DMS79 treated with DMSO at 0.1 percent for 48 hours (cell line): ENCODE measurements at places on chromosomes 3 and 15.
A peak's percentile ranks its signal among the peaks of the same experiment; 100 is the strongest.

DNA sequence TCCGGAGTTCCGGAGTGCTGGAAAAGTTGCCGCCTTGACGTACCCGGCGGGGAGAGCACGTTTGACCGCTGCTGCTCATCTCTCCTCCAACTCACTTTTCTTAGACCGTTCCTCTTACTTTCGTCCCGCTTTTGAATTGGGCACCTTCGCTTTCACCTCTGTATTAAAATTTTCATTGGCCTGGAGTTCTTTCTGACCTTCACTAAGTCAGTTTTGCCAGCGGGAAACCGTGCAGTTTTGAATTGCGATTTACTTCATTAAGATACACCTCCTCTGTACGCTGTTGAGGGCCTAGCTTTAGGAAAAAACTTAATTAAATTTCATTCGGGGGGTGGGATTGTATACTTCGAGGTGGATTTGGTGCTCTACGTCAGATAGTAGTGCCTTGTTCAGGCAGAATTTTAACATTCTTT lies 1.3 kb downstream of the GMPS start:
- DNase-seq, result peak; percentile 53

DNA sequence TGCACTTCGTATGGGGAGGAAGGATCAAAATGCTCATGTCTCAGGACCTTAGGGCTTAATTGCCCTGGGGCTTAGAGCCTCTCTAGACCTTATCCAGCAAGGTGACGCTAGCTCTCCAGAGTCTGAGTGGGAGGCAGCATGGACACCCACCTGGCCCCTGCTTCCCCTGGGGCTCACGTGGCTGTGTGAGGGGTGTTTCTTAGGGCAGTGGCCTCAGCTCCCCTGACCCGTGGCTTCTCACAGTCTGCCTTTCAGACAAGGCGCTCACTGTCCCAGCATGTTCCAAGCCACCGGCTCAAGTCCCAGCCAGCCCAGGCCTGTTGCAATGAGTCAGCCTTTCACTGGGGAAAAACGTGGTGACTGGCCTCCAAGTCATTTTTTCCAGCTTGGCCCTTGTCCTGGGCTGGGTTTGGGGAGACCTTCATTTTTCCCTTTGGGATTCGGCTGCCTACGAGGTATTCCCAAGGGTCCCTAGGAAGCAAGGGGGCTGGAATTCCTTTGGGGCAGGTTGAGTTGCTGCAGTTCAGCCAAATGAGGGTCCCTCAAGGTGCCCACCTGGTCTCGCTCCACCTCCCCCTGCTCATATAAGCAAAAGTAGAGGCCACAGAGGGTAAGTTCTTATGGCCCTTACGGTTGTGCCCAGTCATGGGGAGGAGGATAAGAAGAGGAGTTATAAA lies 15.7 kb downstream of the BHLHE40 start:
- DNase-seq, result no peak

- DNase-seq, result peak; percentile 72
These were observed 232.3 kb upstream of the MRPL3 start for GRCh38 chr3:131735116-131735515.

GRCh38 chr3:70631716-70632307 lies 319.4 kb upstream of the MDFIC2 start:
- DNase-seq, result no peak

GRCh38 chr3:46334741-46335478 lies 19.0 kb upstream of the CCR2 start:
- DNase-seq, result no peak

DNA sequence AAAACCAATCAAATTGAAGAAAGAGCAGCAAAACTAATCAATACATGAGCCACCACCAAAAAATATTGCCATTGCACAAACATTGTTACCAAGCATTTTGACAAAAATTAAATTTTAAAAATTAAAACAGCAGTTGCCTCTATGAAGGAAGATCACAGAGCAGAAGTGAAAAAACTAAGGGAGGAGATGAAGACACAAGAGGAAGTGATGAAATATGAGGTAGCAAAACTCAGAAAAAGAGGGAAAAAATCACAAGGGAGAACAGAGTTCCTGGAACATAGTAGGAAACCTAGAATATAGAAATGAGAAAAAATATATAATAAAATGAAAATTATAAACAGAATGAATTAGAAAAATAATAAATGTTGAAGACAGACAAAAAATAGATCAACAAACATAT lies 7.3 kb upstream of the SERPINI2 start:
- DNase-seq, result no peak

DNA sequence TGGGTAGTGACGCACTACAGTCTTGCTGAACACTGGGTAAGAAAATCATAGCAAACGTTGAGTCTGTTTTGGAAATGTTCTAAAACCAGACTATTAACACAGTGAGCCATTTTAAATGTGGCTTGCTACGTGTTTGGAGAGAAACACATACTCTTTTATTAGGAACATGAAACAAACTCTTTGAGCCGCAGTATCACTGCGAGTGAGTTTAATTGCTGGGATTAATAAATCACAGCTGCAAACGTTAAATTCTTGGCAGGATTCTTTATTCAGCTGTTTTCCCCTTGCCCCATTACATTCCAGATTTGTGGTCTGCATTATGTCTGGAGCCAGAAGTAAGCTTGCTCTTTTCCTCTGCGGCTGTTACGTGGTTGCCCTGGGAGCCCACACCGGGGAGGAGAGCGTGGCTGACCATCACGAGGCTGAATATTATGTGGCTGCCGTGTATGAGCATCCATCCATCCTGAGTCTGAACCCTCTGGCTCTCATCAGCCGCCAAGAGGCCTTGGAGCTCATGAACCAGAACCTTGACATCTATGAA lies 33.6 kb downstream of the BTD start:
- no peak for DNase-seq

- peak; percentile 16 for DNase-seq
These were observed 80.2 kb upstream of the ACP3 start for GRCh38 chr3:132236701-132237651.

- no peak for DNase-seq
These were observed 135.4 kb downstream of the KLF13 start for GRCh38 chr15:31461911-31462480.

DNA sequence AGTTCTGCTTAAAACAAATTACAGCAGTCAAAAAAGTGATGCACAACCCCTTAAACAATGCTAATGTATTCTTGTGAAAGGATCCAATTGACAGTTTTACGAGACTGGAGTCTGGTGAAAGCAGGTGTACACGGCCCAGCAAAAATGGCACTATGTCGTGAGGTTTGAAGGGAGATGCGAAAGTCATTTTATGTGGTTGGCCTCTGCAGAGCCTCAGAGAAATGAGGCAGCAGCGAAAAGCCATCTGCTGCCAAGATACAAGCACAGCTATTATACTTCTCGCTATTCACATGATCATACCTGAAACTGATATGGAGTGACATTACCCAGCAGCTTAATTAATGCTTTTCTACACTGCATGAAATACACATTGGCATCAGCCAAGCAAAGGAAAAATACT lies 36.4 kb downstream of the MECOM start:
- peak; percentile 29 for DNase-seq

- DNase-seq, result peak; percentile 5
These were observed 32.7 kb downstream of the WDR76 start for GRCh38 chr15:43859546-43859945.

GRCh38 chr3:30518872-30519271 lies 87.5 kb upstream of the TGFBR2 start:
- DNase-seq, result no peak

DNA sequence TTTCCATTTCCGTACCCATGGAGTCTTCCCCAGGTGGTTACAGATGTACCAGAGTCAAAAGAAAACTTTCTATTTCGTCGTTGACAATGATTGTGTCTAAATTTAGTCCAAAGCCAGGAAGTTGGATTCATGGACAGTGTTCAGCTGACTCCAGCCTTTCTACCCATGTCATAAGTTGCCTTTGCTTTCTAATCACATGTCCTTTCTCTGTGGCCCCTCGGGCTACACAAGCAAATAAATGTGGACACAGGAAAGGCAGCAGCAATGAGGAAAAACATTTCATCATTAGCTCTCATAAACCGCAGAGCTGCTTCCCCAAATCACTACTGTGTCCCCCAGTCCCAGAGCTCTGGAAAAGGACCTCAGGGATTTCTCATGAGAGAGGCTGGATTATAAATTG lies 82.0 kb downstream of the USF3 start:
- no peak for DNase-seq

- no peak for DNase-seq
These were observed 52.0 kb downstream of the PIK3CB start for GRCh38 chr3:138782755-138783154.

- DNase-seq, result no peak
These were observed 5.4 kb downstream of the TGFBR2 start for GRCh38 chr3:30611613-30612436.

DNA sequence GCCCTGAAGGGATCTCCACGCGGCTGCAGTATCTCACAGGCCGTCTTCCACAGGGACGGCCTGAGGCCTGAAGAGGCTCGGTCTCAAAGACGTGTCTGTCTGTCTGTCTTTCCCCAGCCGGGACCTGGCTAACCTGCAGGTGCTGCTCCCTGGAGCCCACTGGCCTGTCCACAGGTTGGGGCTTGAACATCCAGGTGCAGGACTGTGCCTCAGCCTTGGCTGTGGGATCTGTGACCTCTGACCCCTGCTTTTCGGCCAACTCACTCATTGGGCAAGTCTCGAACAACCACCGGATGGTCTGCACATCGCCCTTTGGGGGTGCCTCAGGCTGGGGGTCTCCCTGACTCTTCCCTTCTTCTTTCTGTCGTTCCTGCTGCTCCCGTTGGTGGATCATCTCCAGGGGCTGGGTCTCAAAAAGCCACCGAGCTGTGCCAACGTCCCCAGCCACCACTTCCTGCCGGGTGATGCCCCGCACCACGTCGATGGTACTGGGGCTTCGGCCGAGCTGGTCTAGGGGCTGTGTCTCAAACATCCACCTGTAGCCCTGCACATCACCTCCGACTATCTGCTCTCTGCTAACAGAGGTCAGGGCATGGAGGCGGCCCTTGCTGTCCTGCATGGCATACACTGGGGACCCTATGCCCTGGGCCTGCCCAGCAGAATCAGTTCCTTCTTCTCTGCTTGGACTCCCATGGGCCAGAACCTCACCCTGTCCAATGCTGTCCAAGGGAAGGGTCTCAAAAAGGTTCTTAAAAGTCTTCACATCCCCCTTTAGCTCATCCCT lies 4.8 kb downstream of the XIRP1 start:
- DNase-seq, result no peak

- no peak for DNase-seq
These were observed 66.0 kb downstream of the MYO1E start for GRCh38 chr15:59306520-59307164.

DNA sequence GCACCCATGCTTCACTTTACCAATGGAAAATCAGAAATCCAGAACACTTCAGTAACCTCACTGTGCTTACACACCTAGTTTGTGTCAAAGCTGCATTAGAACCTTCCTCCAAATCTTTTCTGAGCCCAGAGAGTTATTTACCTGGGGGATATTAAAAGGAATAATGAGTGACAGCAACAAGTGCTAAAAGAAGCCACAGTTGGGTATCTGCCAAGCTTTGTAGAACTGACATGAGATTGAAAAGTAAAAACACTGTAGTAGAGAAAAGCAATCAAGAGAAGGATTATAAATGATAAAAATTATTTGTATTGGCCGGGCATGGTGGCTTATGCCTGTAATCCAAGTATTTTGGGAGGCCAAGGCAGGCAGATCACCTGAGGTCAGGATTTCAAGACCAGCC lies 8.8 kb upstream of the TBC1D23 start:
- DNase-seq, result no peak

GRCh38 chr15:69848551-69849231 lies 249.0 kb downstream of the TLE3 start:
- DNase-seq, result no peak

GRCh38 chr3:56121716-56122115 lies 346.6 kb downstream of the ERC2 start:
- no peak for DNase-seq

- DNase-seq, result no peak
These were observed 49.9 kb upstream of the ABI3BP start for GRCh38 chr3:101042996-101043686.

DNA sequence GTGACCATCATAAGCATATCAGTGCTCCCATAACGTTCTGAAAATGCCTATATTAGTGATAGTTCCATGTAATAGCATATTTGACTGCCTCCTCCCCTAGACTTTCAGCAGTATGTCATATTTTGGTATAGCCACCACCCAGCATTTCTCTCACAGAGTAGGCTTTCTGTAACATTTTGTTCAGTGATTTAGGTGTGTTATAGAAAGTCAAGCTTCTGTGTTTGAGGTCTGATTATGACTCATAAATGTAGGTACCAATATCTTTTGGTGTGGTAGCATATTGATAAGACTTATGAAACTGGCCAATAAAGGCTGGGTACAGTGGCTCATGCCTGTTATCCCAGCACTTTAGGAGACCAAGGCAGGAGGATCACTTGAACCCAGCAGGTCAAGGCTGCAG lies 34.3 kb upstream of the ZMAT3 start:
- DNase-seq, result no peak

- no peak for DNase-seq
These were observed 135.3 kb downstream of the PLCH1 start for GRCh38 chr3:155609586-155609985.

DNA sequence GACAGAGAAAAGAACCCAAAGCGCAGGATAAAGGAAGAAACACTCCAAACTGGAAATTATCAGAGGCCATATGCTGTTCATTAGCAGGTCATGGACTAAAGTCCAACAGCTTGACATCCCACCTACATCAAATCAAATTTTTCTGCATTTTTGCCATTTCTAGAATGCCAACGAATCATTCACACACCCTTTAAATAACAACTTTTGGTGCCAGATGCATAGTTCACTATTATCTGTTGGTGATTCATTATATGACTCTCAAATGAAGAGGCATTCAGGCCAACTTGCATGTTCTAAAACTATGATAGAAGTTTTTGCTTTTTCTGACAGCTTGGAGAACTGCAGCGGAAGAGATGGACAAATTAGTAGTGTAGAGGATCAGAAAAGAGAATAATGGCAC lies 529.8 kb upstream of the NAALADL2 start:
- DNase-seq, result no peak

- DNase-seq, result no peak
These were observed 176.6 kb downstream of the KLF13 start for GRCh38 chr15:31503256-31503655.

- no peak for DNase-seq
These were observed 65.2 kb downstream of the MYLK start for GRCh38 chr3:123818921-123819429.

DNA sequence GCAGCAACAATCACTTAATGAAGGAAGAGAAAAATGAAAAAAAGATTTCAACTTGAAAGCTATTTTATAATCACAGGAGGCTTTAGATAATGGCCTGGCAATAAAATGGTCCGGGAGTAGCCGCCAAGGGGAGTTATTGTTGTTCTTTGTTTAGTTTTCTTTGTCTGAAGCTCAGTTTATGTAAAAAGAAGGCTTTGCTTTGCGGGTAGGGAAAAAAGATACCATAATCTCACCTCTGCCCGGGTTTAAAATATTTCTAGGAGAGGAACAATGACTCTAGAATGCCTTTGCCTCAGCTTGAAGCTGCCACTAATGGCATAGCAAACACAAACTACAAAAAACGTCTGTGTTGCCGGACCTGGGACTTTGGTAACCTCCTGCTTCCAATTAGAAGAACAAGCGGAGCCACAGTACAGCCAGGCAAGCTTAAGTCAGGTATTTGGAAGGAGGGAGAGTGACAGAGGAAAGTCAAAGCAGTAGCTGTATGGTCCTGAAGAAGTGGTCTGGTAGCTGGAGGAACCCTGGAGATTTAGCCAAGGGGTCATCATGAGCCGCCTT lies 764.5 kb downstream of the TUSC7 start:
- DNase-seq, result peak; percentile 97
